Temporal lobe (tissue), 4 donors: ENCODE measurements at places on chromosomes 3 and 15. TPM values are rescaled to one million over a fixed set of nuclear protein-coding genes. Genes with fewer than 3 reads are reported as not detected.

Gene GOLGA8S
- under 0.01 TPM for total RNA-seq

Gene FGF12
- total RNA-seq = 103 TPM

Gene SST
- 17.9 TPM for total RNA-seq

Gene BOC
- total RNA-seq = 8.1 TPM

Gene RUVBL1
- 35.9 TPM for total RNA-seq

Gene MASP1
- total RNA-seq = 42.0 TPM

Gene SERPINI2
- total RNA-seq = 0.74 TPM

Gene PLA2G4B
- total RNA-seq = 3.7 TPM

Gene CYP1A2
- total RNA-seq = not detected

Gene ANKRD63
- 0.49 TPM for total RNA-seq
